Adipocyte (in vitro differentiated cells): ENCODE measurements at places on chromosomes 12 and 14.

DNA sequence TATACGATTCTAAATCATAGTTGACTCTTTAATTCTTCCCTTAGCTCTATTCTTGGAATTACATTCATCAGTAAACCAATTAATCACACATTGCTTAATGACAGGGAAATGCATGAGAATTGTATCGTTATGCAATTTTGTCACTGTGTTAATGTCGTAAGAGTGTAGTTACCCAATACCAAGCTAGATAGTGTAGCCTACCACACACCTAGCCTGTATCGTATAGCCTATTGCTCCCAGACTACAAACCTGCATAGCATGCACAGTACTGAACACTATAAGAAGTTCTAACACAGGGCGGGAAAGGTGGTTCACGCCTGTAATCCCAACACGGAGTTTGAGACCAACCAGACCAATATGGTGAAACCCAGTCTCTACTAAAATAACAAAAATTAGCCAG, 24.7 kb downstream of the HNRNPC start:
- DNase-seq: no peak

GRCh38 chr14:36773136-36773540, 111.5 kb downstream of the PAX9 start:
- peak; percentile 74 for DNase-seq

DNA sequence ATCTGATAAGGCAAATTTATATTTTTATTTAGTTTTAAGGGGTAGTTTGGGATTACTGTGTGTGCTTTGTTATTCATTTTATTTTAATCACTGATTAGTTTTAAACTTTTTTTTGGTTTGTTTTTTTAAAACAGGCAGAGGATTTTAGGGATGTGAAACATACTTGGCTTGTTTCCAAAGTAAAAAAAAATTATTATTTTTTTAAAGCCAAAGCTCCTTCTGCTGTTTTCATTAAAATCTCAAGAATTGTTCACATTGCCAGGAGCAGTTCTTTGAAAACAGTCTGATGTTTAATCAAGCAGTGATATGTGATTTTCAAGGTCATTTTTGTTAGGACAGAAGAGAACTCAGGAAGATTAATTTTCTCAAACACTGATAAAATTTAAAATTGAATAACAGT, 11.2 kb downstream of the TTC8 start:
- peak; percentile 57 for DNase-seq

DNA sequence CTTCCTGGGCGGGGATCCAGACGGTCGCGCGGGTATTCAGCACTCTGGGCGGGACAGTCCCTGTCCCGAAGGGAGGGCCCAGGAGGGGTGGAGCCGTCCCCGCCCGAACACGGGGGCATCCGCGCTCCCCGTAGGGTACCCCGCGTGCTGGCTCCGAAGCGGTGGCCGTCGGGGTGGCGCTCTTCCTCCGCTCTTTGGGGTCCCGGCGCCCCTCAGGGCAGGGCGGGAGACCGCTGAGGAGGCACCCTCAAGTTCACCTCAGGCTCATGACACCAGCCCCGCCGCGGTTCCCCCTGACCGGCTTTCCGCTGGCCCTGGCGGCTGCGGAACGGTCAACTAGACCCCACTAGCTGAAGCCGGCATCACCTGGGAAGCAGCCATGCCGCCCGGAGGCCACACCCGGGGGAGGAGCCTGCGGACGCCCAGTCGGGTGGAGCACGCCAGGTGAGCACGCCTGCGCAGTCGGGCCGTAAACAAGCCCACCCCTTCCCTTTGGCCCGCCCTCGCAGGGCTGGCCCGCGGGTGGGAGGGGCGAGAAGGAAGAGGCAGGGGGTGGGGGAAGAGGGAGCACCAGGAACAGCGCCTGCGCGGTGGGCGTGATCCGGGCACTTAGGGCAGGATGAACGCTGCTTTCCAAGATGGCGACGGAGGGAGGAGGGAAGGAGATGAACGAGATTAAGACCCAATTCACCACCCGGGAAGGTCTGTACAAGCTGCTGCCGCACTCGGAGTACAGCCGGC, at the start of gene WDR20:
Gene WDR20 (plus strand): TSS at position 612 of the 741 bp plus-strand sequence. CDS start 27 bp downstream, at position 639.
- peak; percentile 99 for DNase-seq

DNA sequence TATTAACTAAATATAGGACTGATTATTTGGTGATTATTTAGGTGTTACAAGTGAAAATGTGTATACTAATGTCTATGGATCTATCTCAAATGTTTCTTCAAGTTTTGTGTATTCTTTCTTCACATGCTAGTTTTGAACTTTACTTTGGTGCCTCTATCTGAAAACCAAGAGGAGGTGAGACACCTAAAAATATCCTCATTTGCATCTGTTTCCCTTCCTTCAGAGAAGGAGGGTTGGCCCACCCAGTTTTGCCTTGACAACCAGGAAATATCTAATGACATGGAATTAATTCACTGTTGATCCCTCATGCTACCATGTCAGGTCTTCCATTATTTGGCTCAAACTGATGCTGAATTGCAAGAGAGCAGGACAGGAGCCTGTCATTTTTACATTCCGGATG, 500.4 kb downstream of the NELL2 start:
- DNase-seq: no peak

GRCh38 chr12:95408201-95408600, 65.8 kb upstream of the METAP2 start:
- no peak for DNase-seq

GRCh38 chr14:95244587-95244986, 75.1 kb downstream of the CLMN start:
- DNase-seq: no peak

DNA sequence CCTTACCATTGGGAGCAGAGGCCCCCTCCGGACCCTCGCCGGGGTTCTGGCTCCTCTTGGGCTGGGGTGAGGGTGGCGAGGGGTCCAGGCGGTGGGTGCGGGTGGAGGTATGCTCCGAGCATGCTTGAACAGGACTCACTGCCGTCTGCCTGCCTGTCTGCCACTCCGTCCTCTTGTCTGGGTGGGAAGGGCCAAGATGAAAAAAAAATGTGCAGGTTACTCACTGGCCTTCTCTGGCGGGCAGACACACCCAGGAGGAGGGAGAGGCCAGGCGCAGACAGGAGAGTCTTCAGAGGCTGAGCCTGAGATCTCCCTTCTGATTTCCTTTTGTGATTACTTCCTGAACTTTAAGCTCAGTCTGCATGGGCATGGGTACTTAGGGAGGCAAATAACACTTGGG, 76.1 kb downstream of the STON2 start:
- no peak for DNase-seq

- DNase-seq: no peak
These were observed 20.5 kb downstream of the IRF2BPL start for GRCh38 chr14:77007975-77008421.

GRCh38 chr14:64444984-64445845, 20.1 kb upstream of the AKAP5 start:
- peak; percentile 87 for DNase-seq

DNA sequence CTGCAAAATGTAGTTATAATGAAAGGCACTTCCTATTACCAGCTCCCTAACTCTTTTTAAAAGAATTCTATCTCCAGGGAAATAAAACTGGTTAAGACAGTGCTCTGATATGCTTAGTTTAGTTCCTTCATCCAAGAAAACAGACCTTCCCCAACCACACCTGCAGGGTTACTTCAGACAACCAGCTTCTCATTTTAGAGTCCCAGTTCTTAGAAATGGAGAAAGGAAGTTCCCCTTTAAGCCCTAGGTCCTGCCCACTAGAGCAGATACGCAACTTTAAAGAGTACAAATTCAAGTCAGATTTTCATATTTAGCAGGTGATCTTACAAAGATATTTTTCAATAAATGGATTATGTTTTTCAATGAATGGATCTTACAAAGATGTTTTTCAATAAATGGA, 4.4 kb upstream of the WSB2 start:
- DNase-seq: no peak

GRCh38 chr12:89884952-89885351, 176.3 kb upstream of the ATP2B1 start:
- no peak for DNase-seq

- peak; percentile 41 for DNase-seq
These were observed 1.1 kb downstream of the PPP4R4 start for GRCh38 chr14:94175011-94175745.

DNA sequence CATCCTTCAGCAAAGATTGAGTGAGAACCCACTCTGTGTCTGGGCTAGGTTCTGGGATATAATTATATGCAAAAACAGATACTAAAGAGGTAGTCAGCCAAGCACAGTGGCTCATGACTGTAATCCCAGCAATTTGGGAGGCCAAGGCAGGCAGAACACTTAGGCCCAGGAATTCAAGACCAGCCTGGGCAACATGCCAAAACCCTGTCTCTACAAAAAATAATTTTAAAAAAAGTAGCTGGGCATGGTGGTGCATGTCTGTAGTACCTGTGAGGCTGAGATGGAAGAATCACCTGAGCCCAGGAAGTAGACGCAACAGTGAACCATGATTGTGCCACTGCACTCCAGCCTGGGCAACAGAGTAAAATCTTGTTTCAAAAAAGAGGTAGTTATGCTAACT, 237.5 kb upstream of the HMGA2 start:
- DNase-seq: no peak

DNA sequence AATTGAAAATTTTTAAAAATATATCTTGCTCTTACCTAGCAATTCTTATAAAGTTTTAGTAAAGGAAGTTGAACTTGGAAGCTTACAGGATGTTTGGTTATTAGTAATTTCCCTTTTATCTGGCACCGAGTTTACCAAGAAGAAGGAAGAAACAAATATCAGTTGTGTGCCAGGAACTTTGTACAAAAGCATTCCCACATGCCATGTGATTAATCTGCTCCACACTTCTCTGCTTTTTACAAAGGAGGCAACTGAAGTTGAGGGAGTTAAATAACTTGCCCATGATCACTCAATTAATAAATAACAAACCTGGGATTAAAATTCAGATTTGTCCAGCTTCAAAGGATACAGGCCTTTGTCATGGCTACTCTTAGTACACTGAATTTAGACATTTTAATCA, 122.5 kb upstream of the BCAT1 start:
- DNase-seq: no peak

DNA sequence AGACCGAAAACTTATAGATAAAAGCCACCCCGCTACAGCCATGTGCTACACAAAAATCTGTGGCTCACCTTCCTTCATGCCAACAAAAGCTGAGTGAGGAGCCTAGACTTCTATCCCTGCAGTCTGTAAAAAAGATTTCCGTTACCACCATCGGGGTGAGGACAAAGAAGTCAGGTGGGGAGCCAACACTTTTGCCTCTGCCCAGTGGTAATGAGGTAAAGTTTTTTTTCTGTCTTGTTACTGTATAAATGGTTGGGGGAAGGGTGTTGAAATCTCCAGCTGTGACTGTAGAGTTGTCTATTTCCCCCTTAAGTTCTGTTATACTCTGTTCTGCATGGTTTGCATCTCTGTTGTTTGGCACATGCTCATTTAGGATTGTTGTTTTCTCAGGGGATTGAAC, 707.8 kb downstream of the FLRT2 start:
- DNase-seq: no peak

DNA sequence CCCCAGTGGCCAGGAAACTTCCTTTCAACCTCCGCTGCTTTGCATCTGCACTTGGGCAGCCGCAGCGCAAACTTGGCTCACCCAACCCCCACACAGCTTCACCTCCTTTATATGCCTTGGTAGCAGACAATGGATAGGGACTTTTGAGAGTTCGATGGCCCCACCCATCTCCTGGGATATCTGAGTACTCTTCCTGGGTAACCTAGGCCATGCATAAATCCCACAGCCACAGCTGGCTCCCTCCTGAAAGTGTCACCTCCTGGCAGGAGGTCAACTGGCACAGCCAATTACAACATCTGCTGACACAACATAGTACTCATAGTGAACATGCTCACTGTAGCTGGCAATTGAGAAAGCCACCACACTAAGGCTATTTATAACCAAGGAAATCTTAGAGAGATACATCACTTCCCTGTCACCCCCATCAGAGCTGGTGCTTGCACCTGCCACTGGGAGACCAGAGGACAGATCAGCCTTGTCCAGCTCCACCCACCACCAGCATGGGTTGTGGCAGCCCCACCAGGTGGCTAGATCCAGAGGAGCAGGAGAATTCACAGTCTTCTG, 410.0 kb downstream of the SYT1 start:
- no peak for DNase-seq

- peak; percentile 4 for DNase-seq
These were observed 62.8 kb downstream of the HRK start for GRCh38 chr12:116818341-116818856.

DNA sequence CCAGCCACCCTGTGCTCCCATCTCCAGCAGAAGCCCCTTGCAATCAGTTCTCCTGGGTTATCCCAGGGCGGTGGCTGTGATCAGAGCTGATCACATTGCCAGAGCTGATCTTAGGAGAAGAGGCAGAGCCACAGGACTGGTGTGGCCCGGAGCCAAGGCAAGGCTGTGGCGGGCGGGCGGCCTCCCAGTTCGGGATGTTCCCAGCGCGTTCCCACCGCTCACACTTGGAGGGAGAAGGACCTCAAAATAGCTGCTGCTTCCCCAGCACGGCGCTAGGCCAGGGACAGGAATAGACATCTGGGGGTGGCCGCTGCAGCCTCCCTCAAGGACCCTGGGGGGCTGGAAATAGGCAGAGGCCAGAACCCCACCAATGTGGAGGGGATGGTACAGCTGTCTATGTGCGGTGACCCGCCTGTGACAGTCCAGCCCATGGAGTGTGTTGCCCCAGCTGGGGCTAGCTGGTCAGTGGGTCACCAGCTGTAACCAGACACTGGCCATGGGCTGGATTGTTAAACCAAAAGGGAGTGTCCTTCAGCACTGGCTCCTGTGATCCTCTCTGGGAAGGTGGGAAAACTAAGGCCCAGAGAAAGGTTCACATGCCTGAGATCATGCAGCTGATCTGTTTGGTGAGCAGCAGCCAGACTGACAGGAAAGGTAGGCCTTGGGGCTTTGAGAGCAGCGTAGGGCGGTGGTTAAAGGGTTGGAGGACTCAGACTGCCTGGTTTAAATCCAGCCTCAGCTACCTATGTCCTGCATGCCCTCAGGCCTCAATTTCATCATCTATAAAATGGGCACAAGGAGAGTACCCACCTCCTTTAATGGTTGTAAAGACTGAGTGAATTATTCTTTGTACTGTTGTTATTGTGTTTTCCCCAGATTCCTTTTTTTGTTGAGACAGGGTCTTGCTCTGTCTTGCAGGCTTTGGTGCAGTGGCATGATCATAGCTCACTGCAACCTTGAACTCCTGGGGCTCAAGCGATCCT, 8.0 kb upstream of the POP5 start:
- no peak for DNase-seq

- no peak for DNase-seq
These were observed 2.7 kb downstream of the ANO4 start for GRCh38 chr12:100797246-100797645.

DNA sequence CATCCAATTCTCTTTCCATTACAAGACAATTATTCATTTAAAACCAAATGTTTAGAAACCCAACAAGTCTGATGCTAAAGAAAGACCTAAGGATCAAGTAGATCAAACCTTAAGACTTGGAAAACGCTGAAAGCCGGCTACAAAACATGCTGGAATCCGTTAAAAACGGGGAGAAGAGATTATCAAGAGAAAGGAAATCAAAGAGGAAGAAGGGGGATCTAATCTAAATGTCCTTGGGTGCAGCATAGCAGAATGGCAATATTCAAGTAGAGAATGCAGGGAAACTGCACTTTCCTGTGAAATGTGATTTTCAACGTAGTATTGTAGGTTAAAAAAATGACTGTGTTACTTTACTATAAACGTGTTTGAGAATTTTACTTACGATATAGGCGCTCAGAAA, 1.3 kb downstream of the PPP1R13B start:
- no peak for DNase-seq

GRCh38 chr14:103628221-103628683, 759 bp upstream of the KLC1 start:
- DNase-seq: peak; percentile 91
